ENCODE measurements at places on chromosomes 16 and 17.

DNA sequence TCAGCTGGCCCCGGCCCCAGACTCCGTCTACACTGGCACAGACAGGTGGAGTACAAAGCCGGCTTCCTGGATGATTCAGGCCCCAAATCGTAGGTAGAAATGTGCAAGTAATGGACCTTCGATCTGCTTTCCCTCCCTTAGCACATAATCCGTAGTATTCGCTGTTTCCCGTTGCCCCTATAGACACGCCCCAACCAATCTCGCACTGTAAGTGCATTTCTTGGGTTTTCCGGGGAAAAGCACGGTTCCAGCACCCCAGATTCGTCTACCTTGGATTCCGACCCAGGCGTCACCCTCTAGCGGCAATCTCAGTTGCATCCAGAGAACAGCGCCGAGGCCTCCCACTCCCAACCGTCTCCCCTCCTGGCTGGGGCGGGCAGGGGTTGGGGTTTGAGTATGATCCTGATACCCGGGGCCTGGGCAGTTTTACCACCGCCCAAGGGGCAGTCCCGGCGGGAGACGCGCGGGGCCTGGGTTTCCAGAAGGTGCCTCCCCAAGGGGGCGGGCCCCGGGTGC is 12.1 kb upstream of the FOXF1 start:
- no peak for DNase-seq

- no peak for DNase-seq
Observed at GRCh38 chr16:68131813-68132706, 46.9 kb downstream of the NFATC3 start.

GRCh38 chr17:20096430-20096829 is 87.3 kb downstream of the SPECC1 start:
- DNase-seq, result no peak

- DNase-seq, result peak; percentile 91
Observed at GRCh38 chr17:61504697-61505096, 52.5 kb downstream of the TBX4 start.

Measured in NCI-H226 (cell line).